Endothelial cell of umbilical vein (primary cell): ENCODE measurements at places on chromosomes 3 and 15. TPM values are rescaled to one million over a fixed set of nuclear protein-coding genes. Genes with fewer than 3 reads are reported as not detected.

Gene ITGA11
- polyA plus RNA-seq: 0.83 and 1.0 TPM in 2 replicates

Gene SCG5
- polyA plus RNA-seq: 3.4 and 3.9 TPM in 2 replicates

DNA sequence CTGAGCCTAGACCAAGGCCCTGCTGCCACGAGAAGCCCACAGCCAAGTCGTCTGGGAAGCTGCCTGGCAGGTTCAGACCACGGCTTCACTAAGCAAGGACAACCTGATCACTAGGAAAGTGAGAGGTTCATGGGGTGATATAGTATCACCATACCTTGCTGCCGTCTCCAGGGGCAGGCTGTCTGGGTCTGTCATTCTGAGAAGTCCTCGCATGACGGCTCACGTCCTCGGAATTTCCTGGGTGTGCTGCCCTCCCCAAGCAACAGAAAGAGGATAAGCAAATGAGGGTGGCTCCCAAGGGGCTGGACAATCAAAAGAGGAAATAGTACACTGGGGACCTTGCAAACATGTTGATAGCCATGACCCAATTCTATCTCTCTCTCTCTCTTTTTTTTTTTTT, 207.4 kb upstream of the IGF1R start:
- H3K36me3 ChIP-seq: no peaks in the 10 kb centered on the region
- H3K27ac ChIP-seq: no peak overlapping the region
- no peak for DNase-seq

DNA sequence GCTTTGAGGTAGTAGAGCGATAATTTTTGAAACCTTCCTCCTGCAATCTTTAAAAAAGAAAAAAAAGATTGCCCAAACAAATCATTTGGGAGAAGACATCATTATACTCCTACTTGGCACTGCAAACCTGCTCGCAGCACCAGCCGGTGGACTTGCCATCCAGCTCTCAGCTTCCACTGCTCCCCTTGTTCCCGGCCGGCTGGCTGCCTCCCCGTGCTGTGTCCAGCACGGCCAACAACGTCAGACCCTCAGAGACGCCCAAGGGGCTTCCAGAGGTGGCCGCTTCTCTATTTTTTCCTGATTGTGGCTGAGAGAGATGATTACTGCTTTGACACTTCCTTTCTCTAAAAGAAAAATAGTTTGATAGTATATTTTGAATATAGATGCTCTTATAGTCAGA, 3.0 kb upstream of the BFSP2 start:
- H3K4me1 ChIP-seq: peaks cover 9% of the 10 kb centered on the region
- no peaks in the 10 kb centered on the region for H3K27me3 ChIP-seq
- no peak for DNase-seq
- no peak overlapping the region for H3K4me3 ChIP-seq
- H3K36me3 ChIP-seq: no peaks in the 10 kb centered on the region
- no peak overlapping the region for H3K27ac ChIP-seq

DNA sequence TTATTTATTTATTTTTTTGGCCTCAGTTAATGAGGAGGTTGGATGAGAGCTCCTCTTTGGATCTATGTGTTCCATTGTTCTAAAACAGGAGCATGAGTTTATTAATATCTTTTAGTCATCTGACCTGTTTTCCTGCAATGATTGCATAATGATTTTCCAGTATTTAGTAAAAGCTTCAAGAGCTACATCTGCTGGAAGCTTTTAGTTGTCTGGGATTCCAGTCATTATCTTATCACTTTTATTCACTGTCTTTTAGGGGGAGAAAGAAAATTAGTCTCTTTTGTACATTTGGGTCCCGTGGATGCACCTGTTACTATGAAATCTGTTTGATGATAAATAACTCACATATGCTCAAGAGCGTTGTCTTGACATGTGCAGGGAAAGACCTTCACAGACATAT, 1270.0 kb downstream of the ROBO1 start:
- no peaks in the 10 kb centered on the region for H3K27me3 ChIP-seq
- H3K27ac ChIP-seq: no peak overlapping the region
- no peak overlapping the region for H3K4me3 ChIP-seq
- no peaks in the 10 kb centered on the region for H3K36me3 ChIP-seq
- H3K4me1 ChIP-seq: no peaks in the 10 kb centered on the region
- no peak for DNase-seq

GRCh38 chr15:55407498-55408011, 604 bp downstream of the CCPG1 start:
- H3K4me1 ChIP-seq: peaks cover 27% of the 10 kb centered on the region
- peak overlapping the region; percentile 93 for H3K27ac ChIP-seq
- no peaks in the 10 kb centered on the region for H3K27me3 ChIP-seq

- H3K4me1 ChIP-seq: no peaks in the 10 kb centered on the region
- DNase-seq: no peak
- H3K27ac ChIP-seq: no peak overlapping the region
- H3K36me3 ChIP-seq: no peaks in the 10 kb centered on the region
Observed at GRCh38 chr15:79067969-79068368, 22.6 kb downstream of the RASGRF1 start.
